ENCODE measurements at places on chromosomes 1 and 21.

- DNase-seq = no peak
These were observed 545.2 kb downstream of the LTN1 start for GRCh38 chr21:28447462-28447861.

- no peak for DNase-seq
These were observed 20.4 kb upstream of the FHAD1 start for GRCh38 chr1:15226388-15227255.

- no peak for DNase-seq
These were observed 13.3 kb downstream of the FOXJ3 start for GRCh38 chr1:42321731-42322130.

GRCh38 chr1:196152975-196153374 lies 455.3 kb downstream of the KCNT2 start:
- no peak for DNase-seq

DNA sequence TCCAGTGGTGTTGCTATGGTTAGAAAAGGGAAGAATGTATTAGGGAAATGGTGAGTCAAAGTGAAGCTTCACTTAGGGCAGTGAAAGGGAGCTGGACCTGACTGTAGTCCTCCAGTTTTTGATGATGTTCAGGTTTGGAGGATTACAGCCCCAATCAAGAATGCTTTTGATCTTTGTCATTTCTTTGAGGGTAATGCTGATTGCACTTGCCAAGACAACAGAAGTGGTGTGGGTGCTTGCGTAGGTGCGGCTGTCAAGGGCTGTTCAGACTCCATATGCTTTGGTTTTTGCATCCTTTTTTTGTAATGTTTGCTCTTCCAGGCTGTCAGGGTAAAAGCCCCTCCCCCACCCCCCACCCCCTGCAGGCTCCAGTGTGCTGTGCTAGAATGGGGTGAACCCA lies 38.9 kb downstream of the HHAT start:
- DNase-seq = no peak

GRCh38 chr21:36504067-36505058 lies 24.4 kb upstream of the CLDN14 start:
- no peak for DNase-seq

DNA sequence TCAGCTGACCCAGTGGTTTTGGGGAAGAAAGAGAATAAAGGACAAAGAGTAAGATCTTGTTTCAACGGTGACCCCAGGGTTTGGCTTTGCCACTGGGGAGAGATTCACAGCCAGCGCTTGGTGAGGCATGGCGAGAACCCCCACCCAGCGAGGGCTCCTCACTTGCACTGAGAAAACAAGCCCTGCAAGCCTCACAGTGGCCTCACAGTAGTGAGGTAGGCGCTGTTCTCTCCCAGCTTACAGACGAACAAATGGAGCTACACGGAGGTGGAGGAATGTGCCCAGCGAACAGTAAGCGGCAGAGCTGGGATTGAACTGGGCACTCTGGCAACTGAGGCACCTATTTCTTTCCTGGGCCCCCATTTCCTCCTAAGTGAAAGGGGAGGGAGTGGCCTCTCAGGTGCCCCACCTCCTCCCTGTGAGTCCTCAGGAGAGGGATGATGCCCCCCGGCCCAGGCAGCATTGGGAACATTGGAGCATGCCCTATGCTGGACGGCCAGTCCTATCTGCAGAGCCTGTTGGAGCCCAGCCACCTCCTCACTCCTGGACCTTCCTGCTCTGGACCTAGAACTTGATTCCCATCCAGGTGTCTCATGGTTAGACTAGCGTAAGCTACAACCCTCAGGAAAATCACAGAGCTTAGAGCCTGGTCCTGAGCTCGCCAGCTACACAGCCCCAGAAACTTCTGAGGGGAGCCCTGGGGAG lies 73.4 kb upstream of the EDN2 start:
- DNase-seq = no peak

DNA sequence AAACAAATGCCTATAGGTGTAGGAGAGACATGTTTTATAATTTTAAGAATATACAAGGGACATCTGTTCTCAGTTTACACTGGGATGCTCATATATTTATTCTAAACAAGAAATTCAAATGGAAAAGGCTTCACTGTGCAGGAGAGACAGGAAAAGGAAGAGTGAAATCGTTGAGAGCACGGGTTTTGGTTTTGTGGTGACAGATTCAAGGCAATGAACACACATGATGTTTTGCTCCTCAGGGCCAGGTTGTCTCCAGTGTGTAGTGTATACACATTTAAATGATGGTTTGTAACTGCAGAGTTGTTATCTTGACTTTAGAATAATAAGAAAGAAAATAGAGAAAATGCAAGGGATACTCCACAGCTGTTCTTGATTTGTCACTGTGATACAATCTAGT lies 73.7 kb downstream of the S1PR1 start:
- DNase-seq = no peak

DNA sequence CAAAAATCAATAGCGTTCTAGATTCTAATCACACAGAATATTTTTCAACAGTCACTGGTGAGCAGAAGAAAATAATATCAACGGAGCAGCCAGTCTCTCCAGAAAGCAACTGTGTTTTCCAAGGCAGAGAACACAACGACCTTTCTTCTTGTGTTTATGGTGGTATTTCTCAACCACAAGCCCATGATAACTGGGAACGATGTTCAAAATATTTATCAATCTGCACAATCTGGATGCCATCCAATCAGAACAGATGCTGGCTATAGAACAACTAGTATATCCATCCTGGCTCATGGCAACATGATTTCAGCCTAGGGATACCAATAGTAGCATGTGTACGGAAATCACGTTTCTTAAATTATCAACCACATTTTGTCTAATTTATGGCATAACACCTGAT lies 162.7 kb upstream of the RUNX1 start:
- no peak for DNase-seq

- no peak for DNase-seq
These were observed 53.3 kb upstream of the HOOK1 start for GRCh38 chr1:59761443-59761842.

GRCh38 chr1:155251566-155251965 lies 3.7 kb downstream of the ENTREP3 start:
- DNase-seq = no peak

DNA sequence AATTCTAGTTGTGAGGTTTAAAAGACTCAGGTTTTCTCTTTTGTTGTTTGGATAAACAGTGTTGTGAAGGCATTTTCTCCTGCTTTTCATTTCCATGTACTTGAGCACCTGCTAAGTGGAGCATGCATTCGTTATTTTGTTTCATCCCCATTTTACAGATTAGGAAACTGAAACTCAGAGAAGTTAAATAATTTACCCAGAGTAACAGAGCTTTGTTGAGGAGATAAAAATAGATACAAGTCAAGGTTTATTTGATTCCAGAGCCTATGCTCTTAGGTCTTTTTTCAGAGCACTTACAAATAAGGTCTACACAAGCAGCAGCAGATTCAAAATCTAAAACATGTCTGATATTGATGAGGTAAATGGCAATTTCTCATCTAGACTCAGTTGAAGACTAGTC lies 254.7 kb upstream of the PTBP2 start:
- DNase-seq = no peak

DNA sequence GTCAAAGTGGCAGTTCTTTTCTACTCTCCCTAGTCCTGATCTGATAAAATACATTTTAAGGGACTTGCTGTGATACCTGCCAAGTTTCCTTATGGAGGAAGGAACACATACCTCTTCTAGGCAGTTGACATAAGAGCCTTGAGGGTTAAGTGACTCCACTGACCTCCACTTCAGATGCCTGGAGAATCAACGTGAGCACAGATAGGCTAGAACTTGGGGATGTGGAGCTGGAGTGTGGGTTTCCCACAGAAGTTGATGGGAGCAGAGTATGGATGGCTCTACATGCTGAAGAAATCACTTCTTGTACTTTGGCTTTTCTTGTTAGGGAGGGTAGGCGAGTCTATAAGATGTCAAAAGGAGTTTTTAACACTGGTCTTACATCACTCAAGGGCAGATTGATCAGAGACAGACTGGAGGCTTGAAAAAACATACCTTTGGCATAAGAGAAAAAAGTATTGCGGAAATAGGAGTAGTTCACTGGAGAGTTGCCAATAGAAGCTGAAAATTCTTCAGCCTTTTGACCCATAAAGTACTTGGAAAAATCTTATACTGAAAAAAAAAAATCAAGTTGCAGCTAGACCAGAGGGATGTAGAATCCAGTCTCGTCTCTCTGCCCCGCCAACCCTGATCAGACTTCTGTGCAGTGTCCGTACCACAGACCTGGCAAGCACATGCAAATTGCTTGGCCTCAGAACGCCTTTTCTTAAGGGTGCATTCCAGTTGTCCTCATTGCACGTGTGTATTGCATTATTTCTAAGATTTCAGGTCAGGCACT lies 5.5 kb downstream of the RHOU start:
- DNase-seq = no peak

DNA sequence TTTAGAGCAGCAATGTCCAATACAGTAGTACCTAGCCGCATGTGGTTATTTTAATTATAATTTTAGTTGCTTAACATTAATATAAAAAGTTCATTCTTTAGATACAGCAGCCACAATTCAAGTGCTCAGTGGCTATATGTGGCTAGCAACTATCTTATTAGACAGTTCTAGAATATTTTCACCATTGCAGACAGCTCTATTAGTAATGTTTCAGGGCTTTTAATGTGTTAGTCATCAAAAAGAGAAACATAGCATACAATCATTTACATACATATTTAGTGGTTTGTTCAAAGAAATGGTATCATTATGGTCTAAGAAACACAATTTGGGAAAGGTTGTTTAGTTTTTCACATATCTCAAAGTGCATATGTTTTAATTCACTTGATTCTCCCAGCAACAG lies 66.6 kb upstream of the DYNLT5 start:
- no peak for DNase-seq

- no peak for DNase-seq
These were observed 151.2 kb downstream of the DMRTA2 start for GRCh38 chr1:50271968-50272578.

DNA sequence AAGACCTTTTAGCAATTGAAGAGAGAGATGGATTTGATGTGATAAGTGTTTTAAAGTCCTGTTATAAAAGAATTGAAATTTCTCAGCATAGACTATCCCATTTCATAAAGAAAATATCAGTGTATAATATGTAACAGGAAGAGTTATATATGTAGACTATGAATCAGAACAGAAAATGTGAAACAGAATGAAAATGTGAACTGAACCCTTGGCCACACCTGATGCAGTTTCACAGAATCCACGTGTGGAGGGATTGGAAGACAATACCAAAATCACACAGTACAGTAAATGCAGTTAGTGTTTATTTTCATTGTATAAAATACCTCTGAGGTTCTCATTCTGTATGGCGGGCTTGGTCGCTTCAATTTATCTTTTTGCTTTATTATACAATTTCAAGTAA lies 9.9 kb upstream of the SLAMF1 start:
- DNase-seq = no peak

DNA sequence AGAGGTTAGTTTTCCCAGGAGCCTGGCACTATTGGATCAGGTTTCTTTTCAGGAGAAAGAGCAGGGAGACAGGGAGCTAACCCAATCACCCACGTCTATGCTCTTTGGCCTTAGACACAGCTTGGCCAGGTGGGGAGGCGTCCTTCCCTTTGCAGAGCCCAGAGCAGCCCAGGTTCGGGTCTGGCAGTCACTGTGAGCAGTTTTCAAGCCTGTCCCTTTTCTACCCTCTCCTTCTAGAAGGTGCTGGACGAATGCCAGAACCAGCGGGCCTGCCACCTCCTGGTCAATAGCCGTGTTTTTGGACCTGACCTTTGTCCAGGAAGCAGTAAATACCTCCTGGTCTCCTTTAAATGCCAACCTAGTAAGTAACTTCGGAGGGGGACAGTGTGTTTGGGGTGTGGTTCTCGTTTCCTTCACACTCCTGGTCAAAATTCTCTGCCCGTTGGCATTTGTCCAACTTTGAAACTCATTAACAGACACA lies 44.9 kb downstream of the EVA1C start:
- DNase-seq = no peak

DNA sequence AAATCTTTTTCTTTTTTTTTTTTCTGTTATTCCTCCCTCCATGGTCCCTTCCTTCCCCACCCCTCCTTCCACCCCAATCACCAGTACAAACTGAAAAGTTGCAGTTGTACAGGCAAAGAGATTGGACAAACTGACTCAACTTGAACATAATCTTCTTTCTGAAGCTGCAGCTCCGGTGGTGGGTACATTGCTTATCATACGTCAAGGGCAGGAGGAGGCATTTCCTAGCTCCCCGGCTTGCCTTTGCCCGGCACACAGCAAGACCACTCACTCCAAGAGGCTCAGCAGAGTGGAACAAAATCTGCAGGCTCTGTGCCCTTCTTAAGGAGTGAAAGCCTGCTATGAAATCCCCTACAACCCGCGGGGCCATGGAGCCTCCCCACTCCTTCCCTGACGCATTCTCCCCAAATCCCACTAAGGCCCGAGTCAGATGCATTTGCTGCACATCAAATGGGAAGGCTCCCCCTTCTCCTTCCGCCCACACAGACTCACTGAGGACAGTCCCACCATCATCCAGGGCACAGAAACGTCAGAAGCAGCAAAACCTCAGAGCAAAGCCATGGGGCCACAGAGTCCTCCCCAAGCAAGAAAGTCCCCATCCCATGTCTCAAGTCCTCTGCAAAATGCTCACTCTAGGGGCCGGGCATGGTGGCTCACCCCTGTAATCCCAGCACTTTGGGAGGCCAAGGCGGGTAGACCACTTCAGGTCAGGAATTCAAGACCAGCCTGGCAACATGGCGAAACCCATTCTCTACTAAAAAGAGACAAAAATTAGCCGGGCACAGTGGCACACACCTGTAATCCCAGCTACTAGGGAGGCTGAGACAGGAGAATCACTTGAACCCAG lies 45.9 kb downstream of the SYF2 start:
- no peak for DNase-seq

DNA sequence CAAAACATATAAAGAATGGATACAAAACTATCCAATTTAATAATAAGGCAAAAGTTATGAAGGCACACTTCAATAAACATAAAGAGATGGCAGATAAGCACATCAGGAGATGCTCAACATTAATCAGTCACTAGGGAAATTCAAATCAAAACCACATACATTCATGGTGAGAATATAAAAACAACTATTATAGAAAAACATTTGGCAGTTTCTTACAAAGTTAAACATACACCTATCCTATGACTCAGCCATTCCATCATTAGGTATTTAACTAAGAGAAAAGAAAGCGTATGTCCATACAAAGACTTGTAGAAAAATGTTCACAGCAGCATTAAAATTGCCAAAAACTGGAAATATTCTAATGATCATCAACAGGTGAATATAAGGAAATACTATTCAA lies 44.3 kb downstream of the KIFAP3 start:
- DNase-seq = no peak

DNA sequence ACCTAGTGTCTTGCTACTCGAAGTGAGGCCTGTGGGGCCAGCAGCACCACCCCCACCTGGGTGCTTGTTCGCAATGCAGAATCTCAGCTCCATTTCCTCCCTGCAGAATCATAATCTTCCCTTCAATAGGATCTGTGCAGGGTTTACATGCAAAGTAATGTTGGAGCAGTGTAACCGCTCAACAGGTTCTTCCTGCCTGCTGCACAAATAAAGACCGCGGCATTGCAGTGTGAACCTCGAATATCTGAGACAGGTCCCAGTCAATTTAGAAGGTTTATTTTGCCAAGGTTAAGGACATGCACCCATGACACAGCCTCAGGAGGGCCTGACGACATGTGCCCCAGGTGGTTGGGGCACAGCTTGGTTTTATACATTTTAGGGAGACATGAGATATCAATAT lies 119.2 kb downstream of the TLR5 start:
- DNase-seq = no peak

GRCh38 chr21:17491716-17492414 lies 21.0 kb upstream of the CXADR start:
- no peak for DNase-seq

GRCh38 chr1:102098536-102098935 lies 101.8 kb upstream of the OLFM3 start:
- DNase-seq = no peak
